ENCODE measurements at places on chromosomes 2 and 18.

DNA sequence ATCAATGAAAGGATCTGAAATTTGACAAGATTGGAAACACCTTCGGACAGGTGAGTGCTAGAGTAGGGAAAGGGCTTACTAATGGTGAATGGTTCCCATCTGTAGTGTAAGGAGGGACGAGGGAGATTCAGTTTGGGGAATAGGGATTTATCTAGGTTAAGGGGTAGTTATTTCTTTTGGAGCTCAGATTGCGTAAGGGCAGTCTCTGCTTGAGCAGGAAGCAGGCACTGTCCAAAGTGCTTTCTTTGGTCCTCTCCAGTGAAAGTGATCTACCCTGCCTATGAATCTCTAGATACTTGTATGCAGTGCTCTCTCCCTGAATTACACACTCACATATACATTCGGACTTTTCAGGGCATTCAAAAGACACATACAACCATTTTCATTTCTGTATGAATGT is 272.9 kb upstream of the FIGN start:
- DNase-seq: no peak

DNA sequence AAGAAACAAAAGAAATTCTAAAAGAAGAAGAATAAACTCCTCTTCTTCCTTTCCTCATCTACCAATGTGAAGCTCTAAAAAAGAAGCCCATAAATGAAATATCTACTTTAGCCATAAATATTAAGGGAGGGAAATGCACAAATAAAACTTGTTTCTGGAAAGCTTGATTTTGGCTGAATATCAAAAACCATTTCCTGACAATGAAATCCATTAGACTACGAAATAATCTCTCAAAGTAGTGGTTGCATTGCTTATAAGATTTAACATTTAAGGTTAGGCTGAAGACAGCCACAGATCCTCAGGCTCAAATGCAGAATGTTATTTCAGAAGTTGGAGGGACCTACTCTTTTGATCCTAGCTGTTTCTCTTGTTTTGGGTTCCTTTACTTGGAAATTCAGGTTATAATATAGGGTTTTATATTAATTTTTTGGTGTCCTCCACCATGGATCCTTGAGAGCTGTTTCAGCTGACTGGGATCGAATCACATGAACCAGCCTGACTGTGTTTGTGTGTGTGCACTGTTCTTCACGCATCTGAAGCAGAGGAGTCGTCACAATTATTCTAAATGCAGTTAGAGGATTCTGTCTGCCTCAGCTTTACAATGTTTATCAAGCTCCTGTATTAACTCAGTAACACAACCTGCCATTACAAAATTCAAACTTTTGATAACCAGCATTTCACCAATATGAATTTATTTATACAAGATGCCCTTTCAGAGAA is 474.8 kb downstream of the ARHGAP15 start:
- DNase-seq: no peak

DNA sequence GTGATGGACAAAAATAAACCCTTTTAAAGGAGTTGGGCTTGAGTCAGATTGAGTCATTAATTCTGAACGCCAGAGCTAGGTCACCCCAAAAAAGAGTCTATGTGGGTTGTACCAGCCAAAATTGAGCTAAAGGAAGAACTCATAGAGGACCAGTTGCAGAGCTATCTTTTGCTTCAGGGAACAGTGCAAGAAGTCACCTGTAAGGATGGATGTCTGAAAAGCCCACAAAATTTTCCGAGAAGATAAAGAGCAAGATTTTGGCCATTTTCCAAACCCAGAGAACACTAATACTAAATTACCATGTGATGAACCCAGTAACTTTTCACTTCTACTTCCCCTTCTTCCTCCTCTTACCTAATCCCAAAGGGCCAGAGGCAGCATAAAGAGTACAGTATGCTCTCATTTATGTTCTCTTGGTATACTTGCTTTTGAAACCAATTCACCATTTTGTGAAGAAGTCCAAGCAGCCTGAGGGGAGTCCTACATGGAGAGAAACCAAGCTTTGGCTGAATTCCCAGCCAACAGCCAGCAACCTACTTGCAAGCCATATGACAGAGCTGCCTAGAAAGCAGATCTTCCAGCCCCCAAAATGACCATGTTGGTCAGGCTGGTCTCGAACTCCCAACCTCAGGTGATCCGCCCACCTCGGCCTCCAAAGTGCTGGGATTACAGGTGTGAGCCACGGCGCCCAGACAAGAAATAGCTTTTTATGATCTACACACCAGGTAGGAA is 551.7 kb downstream of the SATB2 start:
- DNase-seq: no peak

GRCh38 chr2:88627856-88628570 is 749 bp upstream of the EIF2AK3 start:
- DNase-seq: peak; percentile 64

GRCh38 chr2:179860255-179861026 is 971 bp downstream of the ZNF385B start:
- DNase-seq: no peak

GRCh38 chr2:53767405-53768241 is at the start of gene CHAC2:
CHAC2 (plus strand) TSS chr2:53767804; CDS start chr2:53767887, 83 bp downstream.
- DNase-seq: peak; percentile 68

GRCh38 chr2:605674-606608 is 71.3 kb downstream of the TMEM18 start:
- no peak for DNase-seq

DNA sequence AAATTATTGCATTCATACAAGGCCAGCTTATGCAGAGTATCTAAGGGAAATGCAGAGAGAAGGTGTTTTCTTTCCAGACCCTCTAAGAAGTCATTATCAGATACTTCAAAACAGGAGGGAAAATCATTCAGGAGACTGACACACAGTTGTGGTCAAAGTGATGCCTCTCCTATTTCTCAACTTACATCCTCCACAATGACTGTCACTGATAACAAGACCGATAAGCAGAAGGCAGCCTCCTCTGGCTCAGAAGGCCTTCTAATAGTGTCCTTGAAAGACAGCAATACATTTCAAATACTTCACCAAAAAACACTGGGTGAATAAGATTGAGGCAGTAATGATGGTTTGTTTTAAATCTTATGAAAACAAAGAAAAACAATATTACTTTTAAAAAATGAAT is 199.7 kb downstream of the PIEZO2 start:
- DNase-seq: no peak

DNA sequence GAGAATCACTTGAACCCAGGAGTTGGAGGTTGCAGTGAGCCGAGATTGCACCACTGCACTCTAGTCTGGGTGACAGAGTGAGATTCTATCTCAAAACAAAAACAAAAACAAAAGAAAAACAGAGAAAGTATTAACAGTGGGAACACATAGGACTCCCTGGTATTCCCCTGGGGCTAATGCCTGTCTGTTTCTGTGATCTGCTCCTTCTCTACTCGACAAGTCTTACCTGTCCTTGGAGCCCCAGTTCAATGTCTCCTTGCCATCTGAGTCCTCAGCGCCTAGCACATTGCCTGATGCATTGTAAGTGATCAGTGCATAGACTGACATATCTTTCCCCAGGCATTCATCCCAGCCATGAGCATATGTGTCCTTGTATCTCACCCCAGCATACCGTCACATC is 85.8 kb downstream of the ASAP2 start:
- no peak for DNase-seq

DNA sequence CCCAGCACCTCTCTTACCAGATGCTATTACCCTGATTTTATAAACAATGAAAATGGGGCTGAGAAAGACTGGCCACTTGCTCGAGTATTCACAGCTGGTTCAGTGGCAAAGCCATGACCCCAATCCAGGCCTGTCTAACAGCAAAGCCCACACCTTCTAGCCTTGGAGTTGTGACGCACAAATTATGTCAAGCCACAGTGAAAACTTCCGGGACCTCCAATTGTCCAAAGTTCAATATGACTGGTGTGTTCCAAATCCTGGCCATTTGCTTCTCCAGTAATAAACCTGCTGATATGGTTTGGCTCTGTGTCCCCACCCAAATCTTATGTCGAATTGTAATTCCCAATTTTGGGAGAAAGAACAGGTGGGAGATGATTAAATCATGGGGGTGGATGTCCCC is 64.7 kb upstream of the RIOK3 start:
- no peak for DNase-seq

GRCh38 chr2:162706770-162707169 is 131.8 kb downstream of the KCNH7 start:
- DNase-seq: no peak

DNA sequence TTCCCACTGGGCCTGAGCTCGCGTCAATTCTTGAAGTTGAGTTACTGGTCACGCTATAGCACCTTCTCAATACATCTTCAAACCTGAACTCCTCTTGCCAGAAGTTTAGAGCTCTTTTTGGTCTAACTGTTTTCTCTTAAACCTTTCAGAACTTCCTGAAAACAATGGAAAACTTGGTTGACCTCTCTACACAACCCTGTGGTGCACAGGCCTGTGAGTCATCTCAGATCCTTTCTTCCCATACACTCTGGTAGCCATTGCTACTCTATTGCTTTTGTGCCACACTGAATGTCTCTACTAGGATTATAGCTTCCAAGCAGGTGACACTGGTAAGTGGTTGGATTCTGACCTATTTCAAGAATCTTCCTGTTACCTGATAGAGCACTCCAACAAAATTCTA is 321.5 kb upstream of the FSIP2 start:
- no peak for DNase-seq

GRCh38 chr2:183495589-183496267 is 371.5 kb downstream of the NUP35 start:
- no peak for DNase-seq

- DNase-seq: no peak
Observed at GRCh38 chr2:196590286-196590685, 49.2 kb upstream of the CCDC150 start.

DNA sequence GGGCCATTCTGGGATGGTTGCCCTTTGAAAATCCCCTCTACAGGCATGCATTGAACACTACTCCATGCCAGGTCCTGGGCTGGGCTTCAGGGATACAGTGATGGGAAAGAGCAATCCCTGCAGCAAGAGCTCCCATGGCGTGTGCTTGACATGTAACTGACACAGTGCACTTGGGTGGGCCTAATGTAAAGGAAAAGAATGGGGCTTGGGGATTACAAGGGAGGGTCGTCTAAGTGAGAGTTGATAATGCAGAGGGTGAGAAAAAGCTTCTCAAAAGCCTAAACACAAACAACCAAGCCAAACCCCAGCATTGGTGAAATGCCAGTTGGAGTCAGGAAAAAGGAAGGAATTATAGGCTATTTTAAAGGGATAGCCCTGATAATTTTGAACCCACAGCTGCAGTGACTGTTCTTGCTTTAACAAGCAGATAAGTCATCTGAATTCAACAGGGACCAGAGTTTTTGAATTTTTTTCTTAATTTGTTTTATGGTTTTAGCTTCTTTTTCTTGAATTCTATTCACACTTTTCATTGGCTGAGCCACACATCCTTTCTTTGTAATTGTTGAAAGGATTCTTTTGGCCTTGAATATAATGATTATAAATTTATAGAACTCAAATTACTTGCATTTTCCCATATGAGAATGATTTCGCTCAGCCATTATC is 308.7 kb downstream of the LPIN1 start:
- DNase-seq: no peak

GRCh38 chr2:100972452-100972851 is 29.6 kb upstream of the RPL31 start:
- no peak for DNase-seq

GRCh38 chr18:30271716-30272115 is 770.8 kb downstream of the DSC3 start:
- no peak for DNase-seq

GRCh38 chr18:35282353-35282752 is 7.7 kb downstream of the ZSCAN30 start:
- DNase-seq: no peak

- no peak for DNase-seq
Observed at GRCh38 chr2:190126798-190127197, 64.3 kb upstream of the MSTN start.

- DNase-seq: no peak
Observed at GRCh38 chr2:73904952-73905351, 12.1 kb downstream of the ACTG2 start.

- DNase-seq: no peak
Observed at GRCh38 chr2:205835923-205836322, 153.6 kb downstream of the NRP2 start.

DNA sequence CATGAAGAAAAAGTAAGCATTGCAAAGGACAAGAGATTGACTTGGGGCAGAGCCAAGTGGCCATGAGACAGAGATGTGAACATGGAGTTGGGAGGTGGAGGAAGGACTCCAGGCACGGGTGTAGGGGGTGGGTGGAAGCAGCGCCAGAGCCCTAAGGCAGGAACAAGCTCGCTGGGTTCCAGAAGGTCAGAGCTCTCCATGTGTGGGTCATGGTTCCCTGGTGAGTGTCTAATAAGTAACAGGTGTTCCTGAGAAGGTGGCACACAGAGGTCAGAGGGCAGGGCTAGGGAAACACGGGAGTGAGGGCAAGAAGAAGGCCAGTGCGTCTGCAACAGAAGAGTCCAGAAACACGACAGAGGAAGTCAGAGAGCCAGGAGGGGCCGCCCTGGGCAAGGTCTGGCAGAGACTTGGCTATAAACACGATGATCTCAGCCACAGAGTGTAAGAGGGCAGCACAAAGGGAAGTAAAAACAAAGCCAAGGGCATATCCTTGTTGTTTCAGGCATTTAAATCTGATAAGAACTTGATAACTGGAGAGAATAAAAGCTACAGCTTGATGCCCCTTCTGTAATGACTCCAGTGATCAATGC is 260.8 kb downstream of the TGIF1 start:
- DNase-seq: no peak

DNA sequence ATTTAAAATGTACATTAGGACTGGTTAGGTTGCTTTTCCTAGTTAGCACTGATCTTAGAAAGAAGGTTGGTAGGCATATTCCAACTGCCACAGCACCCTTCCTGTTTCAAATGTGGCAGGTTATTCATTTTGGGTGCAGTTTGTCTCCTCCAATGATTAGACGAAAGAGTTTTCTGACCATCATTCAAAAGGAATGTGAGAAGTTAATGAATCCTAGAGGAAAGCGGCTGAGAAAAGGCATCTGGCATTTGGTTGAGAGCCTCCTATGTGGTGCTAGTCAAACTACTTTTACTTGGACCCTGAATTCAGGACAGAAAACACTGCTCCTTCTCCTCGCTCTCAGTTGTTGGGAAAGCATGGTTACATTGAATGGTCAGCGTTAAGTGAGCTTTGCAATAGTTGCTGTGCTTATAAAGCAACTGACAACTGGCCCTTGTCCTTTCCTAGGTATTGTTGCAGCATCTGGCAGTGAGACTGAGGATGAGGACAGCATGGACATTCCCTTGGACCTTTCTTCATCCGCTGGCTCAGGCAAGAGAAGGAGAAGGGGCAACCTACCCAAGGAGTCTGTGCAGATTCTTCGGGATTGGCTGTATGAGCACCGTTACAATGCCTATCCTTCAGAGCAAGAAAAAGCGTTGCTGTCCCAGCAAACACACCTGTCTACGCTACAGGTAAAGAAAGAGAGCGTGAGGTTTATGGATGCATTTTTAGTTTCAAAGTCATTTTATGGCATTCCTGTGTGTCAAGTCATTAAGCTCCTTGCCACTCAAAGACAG is 6.1 kb downstream of the TGIF1 start:
- no peak for DNase-seq

GRCh38 chr2:95061119-95061512 is 35.6 kb downstream of the MAL start:
- DNase-seq: no peak

Measured in stimulated activated CD8-positive, alpha-beta memory T cell treated with anti-CD3 and anti-CD28 coated beads, Interleukin-7, amount 100 ng/mL, for 24 hours (primary cell).